IMR-90 (cell line): ENCODE measurements at places on chromosomes 11 and 22. TPM values are rescaled to one million over a fixed set of nuclear protein-coding genes. Genes with fewer than 3 reads are reported as not detected.

CDC42BPG gene
- total RNA-seq = under 0.01 TPM in 2 replicates

GRCh38 chr11:121534131-121535093, 81.6 kb upstream of the SORL1-AS1 start:
- peak; percentile 24 for DNase-seq

ALX4 gene
- not detected in 2 replicates for total RNA-seq

TMEM9B gene
- 25.6 and 40.0 TPM in 2 replicates for total RNA-seq

CLDN5 gene
- under 0.01 and 0.18 TPM in 2 replicates for total RNA-seq

SLC35F2 gene
- total RNA-seq = 15.4 and 16.9 TPM in 2 replicates

DNA sequence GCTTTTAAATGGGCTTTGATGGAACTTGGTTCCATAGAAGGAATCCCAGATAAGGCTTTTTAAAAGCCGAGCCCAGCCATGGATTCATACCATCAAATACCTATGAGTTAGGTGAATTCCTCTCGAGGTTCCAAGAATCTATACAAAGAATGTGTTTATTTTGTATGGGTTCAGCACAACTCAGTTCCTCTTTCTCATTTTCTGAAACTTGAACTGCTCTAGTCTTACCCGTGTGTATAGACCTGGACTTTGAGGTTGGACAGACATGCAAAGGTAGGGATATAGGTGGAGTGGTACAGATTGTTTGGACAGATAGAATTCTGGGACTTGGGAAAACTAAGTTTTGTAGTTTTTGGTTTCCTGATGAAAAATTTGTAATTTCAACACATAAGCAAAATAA, 97.9 kb downstream of the PGR start:
- no peak for DNase-seq

- DNase-seq = no peak
These were observed 69.1 kb downstream of the MICAL2 start for GRCh38 chr11:12179531-12179930.

DNA sequence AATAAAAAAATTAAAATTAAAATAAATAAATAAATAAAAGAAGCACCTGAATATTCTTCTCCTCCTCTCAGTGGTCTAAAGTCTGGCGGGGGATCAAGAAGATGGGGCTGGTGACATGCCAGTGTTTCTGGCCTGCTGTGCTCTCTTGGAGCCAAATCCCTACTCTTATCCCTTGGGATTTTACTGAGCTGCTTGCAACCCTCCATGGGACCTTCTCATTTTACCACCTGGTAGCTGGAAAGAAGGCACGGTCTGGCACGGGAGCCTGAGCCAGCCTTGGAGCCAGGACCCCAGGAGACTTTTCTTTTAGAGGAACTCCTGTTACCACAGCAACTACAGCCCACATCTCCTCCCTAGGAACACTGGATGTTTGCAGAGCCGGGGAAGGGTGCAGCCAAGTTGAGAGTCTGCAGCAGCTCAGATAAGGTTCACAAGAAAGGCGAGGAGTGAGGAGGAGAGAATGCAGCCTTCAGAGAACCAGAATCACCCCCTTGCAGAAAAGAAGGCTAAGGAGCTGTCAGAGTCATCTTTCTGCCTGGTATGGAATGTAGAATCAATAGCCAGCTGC, 21.4 kb downstream of the CD6 start:
- no peak for DNase-seq

HEPN1 gene
- total RNA-seq = not detected in 2 replicates
